ENCODE measurements at places on chromosomes 2 and 18. TPM values are rescaled to one million over a fixed set of nuclear protein-coding genes. Genes with fewer than 3 reads are reported as not detected.

GRCh38 chr18:2407961-2408360, 163.3 kb downstream of the METTL4 start:
- DNase-seq = no peak

DNA sequence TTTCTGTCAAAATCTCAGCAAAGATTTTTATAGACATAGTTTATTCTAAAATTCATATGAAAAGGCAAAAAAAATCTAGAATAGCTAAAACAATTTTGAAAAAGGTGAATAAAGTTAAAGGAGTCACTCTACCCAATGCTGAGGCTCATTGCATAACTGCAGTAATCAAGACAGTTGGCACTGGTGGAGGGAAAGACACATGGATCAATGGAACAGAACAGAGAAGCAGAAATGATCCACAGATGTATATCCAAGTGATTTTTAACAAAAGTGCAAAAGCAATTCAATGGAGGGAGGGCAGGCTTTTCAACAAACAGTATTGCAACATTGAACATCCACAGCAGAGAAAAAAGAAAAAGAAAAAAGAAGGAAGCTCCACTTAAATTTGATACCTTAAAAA, 162.8 kb downstream of the RBM43 start:
- DNase-seq = no peak

The ABCG8 gene
- not detected for total RNA-seq

DNA sequence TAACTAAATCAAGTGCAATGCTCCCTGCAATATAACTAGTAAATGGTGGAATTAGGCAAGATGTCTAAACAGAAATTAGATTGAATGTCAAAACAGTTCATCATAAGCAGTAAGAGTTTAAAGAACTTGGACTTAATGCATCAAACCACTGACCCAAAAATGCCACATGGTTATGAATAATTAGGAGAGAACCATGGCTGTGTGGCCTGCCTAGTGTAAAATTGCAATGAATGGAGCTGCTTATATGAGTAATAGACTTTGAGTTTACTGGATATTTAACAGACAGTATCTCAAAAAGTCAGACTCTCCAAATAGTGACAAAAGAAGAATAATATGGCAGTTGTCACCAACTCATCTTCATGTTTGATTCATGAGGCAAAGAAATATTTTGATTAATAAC, 101.6 kb upstream of the COL5A2 start:
- no peak for DNase-seq

The CARF gene
- total RNA-seq = 17.0 TPM

DNA sequence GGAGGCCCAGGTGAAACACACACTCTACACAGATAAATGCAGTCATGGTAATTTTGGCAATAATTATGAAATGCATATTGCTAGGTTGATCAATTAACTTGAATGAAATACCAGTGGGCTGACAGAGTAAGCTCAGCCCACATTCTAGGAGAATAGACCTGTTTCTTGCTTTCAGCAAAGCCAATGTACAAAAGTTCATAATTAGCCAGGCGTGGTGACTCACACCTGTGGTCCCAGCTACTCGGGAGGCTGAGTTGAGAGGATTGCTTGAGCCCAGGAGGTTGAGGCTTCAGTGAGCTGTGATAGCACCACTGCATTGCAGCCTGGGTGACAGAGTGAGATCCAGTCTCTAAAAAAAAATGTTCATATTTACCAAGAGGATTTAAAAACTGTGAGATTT, 15.7 kb upstream of the MBP start:
- no peak for DNase-seq

GRCh38 chr18:160831-161570, 2.6 kb downstream of the USP14 start:
- DNase-seq = no peak
